ENCODE measurements at places on chromosomes 11 and 22.

- no peak for DNase-seq
Measured at GRCh38 chr22:47221840-47222615, 459.6 kb downstream of the TBC1D22A start.

DNA sequence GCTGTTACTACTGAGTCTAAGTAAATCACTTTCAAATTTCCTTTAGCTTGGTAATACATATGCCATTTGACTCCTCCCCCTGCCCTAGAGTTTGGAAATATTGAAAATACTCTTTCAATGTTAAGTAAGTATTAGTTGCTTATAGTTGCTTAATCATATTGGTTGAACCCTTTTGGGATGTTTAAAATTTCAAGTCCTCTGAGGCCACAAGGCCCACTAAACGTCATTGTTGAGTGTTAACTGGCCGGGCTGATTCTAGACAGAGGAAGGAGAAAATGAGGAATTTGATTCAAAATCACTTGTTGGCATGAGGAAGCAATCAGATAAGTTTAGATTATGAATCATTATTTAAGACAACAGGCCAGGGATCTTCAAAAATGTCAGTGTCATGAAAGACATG, 8.5 kb downstream of the NAV2 start:
- no peak for DNase-seq

GRCh38 chr11:118247041-118247440, 5.1 kb downstream of the MPZL3 start:
- no peak for DNase-seq

DNA sequence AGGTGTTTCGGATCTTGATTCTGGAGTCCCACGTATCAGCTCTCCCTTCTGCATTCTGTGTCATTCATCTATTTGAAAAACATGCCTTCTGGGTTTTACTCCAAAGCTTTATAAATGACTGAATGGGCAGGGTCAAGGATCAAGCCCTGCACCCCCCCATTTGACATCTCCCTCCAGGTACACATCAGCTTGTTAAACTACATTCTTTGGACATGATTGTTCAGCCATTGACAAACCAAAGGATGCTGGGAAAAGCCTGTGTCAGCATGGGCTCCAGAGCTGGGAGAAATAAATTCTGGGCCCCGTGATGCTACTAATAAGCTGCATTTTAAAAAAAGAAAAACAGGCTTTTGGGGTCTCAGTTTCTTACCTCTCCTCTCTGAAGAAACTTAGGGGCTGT, 103.7 kb downstream of the DSCAML1 start:
- DNase-seq = no peak

DNA sequence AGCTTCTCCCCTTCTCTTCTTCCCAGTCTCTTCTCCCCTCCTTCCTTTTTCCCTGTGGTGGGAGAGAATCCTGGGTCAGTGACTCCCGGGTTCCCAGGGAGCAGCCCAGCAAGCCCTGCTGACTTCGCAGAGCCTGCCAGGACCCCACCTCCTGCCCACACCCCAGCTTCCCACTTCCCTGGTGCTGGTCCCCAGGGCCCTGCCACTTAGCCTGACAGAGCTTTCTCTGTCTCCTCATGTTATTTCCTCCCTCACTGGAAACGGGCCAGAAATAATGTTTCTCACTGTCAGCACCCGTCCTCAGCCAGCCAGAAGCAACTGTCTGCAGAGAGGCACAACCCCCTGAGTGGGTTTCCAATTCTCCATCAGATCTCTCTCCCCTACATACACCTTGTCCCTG, 27.1 kb downstream of the C11orf96 start:
- DNase-seq = no peak

Measured in NCI-H187 (cell line).